Epithelial cell of proximal tubule (primary cell): ENCODE measurements at places on chromosomes 6 and 20. TPM values are rescaled to one million over a fixed set of nuclear protein-coding genes. Genes with fewer than 3 reads are reported as not detected.

DNA sequence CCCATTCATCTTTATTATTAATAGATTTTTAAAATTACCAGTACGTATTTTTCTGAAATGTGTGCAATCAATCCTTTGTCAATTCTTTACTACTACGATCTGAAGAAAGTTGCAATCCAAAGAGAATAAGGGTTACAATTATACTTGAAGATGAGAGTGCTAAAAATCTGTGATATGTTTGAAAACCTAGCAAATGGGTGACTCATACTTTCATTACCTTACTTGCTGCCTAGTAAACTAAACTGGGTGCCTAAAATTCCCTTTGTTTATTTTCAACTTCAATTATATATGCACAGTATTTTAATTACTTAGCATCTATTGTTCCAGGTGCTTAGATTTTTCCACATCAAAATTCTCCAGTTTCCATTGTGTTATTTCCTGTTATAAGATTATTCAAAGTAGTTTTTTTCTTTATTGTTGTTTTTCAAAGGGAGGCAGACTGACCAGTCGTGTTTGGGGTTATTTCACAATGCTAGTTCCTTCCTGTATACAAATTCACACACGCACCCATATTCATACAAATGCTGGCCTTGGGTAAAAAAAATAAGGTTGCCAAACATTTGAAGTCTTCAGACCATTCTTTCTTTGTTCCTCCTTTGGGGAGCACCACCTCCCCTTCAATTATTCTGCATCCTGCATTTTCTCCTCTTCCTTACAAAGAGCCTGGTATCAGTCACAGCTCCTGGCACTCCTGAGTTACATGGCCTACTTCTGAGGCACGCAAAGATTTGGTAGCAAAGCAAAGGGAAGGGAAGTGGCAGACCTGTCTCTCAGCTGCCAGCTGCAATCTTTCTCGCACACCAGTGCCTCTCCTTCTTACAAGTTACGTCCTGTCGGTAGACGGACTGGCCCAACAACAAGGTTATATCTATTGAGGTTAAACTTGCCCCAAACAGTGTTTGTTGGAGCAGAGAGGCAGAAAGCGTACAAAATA, 16.2 kb upstream of the FAM135A start:
- DNase-seq = no peak

GRCh38 chr6:23176883-23177282, 607.5 kb downstream of the HDGFL1 start:
- DNase-seq = no peak

DNA sequence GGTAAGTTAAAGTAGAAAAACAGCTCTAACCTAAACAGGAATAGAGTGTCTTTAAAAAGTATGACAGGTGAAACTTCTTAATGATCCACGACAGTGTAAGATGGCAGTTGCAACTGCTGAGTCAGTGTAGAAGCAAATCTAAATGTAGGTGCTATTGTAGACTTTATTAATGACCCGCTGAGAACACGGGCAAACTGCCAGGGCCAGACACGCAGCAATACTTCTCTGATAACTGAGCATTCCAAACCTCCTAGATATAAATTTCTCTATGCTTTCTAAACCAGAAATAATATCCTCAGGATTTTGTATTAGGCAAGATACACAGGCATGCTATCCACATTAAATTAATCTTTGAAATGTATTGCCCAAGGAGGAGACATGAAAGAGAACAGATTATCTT, 1076.4 kb downstream of the HACE1 start:
- no peak for DNase-seq

DNA sequence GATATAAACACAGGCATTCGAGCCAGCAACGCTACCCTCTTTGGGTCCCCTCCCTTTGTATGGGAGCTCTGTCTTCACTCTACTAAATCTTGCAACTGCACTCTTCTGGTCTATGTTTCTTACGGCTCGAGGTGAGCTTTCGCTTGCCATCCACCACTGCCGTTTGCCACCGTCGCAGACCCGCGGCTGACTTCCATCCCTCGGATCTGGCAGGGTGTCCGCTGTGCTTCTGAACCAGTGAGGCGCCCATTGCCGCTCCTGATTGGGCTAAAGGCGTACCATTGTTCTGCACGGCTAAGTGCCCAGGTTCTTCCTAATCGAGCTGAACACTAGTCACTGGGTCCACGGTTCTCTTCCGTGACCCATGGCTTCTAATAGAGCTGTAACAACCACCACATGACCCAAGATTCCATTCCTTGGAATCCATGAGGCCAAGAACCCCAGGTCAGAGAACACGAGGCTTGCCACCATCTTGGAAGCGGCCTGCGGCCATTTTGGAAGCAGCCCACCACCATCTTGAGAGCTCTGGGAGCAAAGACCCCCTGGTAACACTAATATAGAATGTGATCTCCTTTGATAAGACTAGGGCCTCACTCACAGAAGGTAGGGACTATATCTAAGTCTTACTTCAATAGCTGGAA, 973 bp downstream of the UBD start:
- DNase-seq = no peak

DNA sequence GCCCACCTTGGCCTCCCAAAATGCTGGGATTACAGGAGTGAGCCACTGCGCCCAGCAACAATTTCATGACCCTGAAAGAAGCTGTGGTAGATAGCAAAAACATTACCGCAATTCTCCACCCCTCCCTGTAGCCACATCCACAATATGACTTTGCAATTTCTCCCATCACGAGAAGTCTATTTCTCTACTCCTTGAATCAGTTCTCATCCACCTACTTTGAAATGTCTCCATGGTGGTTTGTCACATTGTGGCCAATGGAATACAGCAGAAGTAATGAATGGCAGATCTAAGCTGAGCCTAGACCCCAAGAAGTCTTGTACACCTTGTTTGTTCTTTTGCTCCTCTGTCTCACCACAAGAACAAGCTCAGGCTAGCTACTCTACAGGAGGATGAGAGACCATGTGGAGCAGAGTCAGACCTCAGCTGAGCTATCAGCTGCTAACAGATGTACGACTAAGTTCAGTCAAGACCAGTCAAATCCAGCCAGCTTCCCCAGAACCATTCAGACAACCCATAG, 6.3 kb downstream of the OXT start:
- DNase-seq = no peak

GRCh38 chr6:143157131-143157530, 96.4 kb downstream of the AIG1 start:
- DNase-seq = no peak

GRCh38 chr6:40755046-40755681, 168.0 kb upstream of the LRFN2 start:
- DNase-seq = no peak

DNA sequence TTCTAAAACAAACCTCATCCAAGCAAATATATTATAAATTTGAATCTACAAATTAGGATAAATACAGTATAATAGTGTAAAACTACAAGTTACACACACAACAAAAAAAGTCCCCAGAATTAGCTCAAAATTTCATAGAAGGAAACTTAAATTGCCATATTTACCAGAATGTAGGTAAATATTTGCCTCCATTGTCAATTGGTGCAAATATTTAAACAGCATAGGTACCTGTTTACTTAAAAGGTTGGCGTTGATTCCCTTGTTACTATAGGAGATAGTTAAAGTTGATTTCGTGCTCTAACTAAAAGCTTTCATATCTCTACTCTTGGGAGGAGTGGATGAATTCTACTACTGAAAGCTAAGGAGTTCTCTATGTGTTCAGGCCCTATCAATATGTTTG, 111.6 kb upstream of the TENT5A start:
- no peak for DNase-seq

DNA sequence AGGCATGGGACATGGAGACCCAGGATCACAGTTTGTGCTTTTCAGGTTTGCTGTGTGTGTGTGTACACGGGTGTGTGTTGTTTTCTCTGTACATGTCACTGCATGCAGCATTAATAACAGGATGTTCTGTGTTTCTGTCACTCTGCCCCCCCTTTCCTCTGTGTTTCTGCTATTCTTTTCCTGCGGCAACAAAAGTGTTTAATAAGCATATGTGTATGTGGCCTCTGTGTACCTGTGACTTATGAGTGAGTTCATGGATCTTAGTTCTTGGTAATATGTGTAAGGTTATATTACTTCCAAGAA, 9.8 kb downstream of the SYNGAP1 start:
- no peak for DNase-seq

GRCh38 chr6:30260036-30260504, 46.9 kb upstream of the TRIM26 start:
- no peak for DNase-seq

DNA sequence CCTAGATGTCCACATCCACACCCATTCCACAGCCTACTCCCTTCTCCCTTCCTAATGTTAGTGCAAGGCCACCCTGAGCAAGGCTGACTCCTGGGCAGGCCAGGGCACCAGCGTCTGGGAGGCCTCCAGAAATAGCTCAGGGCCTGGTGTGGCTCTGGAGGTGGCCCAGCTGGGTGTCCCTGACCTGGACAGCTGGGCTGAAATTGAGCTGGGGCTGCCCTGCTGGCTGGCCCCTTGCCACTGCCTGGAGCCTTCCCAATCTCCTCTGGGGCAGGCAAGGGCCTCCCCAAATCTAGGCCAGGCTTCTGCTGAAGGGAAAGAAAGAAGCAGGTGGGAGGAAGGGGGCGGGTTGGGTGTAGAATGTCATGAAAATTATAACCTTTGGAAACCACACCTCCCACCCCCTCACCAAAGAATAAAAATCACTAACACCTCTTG, 2.1 kb downstream of the FAM110A start:
- DNase-seq = no peak

- DNase-seq = no peak
Measured at GRCh38 chr20:16111852-16112412, 461.3 kb downstream of the KIF16B start.

- no peak for DNase-seq
Measured at GRCh38 chr6:84860509-84860908, 96.1 kb upstream of the TBX18 start.

DNA sequence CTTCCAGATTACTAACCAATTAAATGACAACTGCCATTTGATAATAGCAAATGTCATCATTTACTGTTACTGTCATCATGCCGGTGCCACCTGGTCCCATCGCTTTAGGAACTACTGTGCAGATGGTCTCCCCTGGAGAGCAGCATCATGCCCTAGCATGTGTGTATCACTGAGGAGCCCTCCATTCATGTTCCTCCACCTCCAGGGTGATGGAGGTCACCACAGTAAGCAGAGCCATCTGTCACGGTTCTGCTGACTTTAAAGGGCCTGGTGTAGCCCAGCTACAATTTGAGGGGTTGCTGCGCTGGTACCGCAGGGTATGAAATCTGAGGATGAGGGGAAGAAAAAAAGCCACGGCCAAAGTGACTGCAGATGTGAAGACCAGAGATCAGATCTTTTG, 118.8 kb upstream of the KCNK16 start:
- DNase-seq = no peak

DNA sequence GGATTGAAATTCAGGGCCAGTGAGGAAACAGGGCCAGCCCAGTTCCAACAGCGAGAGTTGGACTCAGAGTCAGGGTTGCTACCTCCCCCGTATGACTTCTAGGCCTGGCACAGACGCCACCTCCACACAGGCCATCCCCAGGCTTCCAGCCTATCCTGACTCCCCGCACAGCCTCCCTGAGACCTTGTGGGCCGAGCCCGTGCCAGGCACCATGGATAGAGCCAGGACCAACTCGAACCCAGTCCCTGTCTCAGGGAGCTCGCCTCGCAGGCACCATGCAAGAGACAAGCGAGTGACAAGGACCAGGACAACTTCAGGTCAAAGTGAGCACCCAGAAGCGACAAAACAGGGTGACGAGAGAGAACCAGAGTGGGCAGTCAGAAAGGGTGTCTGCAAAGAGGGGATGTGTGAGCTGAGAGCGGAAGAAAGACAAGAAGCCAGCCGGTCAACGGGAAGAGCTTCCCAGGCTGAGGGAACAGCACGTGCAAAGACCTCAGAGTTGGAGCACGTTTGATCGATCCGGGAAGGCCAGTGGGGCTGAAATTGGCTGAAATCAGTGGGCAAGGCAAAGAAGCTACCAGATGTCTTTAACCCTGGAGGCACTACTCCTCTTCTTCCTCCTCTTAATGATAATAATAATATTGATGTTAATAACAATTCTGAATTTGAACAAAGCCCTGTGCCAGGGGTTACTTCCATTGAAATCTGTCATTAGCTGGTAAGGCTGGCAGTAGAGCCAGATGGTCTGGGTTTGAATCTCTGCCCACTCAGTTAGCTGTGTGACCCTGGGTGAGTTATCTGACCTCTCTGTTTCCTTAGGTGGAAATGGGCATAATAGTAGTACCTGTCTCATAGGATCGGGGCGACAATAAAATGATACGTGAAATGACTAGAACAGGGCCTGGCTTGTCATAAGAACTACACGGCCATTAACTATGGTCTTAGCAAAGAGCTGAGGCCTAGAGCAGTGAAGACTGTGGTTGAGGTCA, 45.0 kb downstream of the KIAA1755 start:
- DNase-seq = no peak

DNA sequence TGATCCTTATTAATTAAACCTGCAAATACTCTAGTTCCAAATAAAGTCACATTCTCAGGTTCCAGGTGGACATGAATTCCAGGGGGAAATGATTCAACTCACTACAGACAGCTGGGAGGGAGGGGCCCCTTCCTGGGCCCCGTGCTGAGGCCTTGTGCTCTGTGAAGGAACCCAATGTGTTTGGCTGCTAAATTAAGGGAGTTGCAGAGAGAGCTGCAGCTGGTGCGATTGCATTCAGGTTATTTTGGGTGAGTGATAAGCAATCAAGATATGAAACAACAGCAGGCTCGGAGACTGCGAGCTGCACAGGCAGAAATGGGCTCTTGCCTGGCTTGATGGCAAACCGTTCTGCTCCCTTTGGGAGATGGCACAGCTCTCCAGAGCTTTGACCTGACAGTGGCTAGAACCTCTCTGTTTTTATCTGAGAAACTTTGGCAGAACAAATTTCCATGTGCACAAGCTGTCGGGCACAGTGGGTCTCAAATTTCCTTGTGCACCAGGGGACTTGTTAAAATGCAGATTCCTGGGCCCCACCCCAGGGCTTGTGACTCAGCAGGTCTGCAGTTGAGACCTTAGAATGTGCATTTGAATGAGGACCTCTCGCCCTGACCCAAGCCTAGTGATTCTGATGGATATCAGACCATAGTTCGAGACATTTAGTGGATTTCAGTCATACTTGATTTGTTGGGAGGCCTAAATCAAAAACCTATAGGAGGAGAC, 9.8 kb downstream of the MAPK13 start:
- no peak for DNase-seq

Gene OR2J3
- total RNA-seq = not detected in 2 replicates

Gene KHDC1L
- not detected in 2 replicates for total RNA-seq

Gene PLEKHG1
- 3.8 and 12.1 TPM in 2 replicates for total RNA-seq

Gene BPIFA1
- total RNA-seq = not detected in 2 replicates

Gene ZFP64
- 54.3 and 66.4 TPM in 2 replicates for total RNA-seq

Gene RIPPLY2
- not detected in 2 replicates for total RNA-seq

Gene NKAPL
- 0.17 and 0.65 TPM in 2 replicates for total RNA-seq

Gene CFB
- total RNA-seq = 0.81 and 2.2 TPM in 2 replicates

Gene TREML4
- not detected in 2 replicates for total RNA-seq
